ENCODE measurements at places on chromosomes 4 and X. TPM values are rescaled to one million over a fixed set of nuclear protein-coding genes. Genes with fewer than 3 reads are reported as not detected.

- DNase-seq: no peak
These were observed 194.5 kb upstream of the EDA2R start for GRCh38 chrX:66833426-66833825.

- DNase-seq: no peak
These were observed 5.0 kb downstream of the ZFX start for GRCh38 chrX:24154490-24155034.

GRCh38 chr4:65670331-65671031 lies at the start of gene EPHA5:
TSS of gene EPHA5 (minus strand) at chr4:65670489. CDS start at chr4:65669742, 747 bp downstream.
- peak; percentile 16 for DNase-seq

GRCh38 chr4:81675791-81676393 lies 204.2 kb upstream of the RASGEF1B start:
- no peak for DNase-seq

DNA sequence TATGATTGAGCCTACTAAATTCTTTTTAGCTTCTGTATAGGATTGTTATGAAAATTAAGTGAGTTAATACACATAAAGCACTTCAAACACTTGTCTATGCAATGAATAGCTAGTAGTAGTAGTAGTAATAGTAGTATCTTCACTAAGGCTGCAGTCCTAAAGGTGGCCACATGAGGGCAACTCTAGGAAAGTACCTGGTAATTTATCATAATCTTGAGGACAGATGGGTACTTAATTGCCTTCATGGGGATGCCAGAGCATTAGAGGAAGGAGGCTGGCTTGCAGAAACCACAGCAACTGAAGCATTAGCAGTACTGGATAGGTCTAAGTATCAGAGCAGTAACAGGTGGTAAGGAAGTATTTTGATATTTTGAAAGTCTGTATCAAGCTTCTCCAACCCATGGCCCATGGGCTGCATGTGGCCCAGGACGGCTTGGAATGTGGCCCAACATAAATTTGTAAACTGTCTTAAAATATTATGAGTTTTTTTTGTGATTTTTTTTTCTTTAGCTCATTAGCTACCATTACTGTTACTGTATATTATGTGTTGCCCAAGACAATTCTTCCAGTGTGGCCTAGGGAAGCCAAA lies 17.3 kb downstream of the NIPAL1 start:
- peak; percentile 60 for DNase-seq

MGARP gene
- total RNA-seq: 0.68 TPM

TAF7L gene
- total RNA-seq: not detected

Measured in dermis blood vessel endothelial cell (primary cell).